ENCODE measurements at places on chromosomes 3 and 15.

- no peak for DNase-seq
These were observed 184.6 kb upstream of the TRIM42 start for GRCh38 chr3:140493271-140493670.

DNA sequence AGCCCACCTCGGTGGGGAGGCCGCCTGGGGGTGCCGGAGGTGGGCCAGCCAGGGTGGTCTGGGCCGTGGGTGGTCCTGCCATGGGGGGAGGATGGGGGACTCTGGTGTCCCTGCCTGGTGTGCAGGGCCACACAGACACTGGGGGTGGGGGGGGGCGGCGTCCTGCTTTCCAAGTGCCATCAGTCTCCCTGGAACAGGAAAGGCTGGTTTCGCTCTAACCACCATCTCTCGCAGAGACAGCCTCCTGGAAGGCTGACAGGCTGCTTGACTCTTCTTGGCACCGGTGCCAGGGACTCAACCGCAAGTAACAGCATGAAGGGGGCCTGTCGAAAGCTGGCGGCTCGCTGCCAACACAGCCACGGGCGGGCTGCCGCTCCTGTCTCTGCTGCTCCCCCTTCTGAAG lies 40.3 kb downstream of the RGMA start:
- no peak for DNase-seq

DNA sequence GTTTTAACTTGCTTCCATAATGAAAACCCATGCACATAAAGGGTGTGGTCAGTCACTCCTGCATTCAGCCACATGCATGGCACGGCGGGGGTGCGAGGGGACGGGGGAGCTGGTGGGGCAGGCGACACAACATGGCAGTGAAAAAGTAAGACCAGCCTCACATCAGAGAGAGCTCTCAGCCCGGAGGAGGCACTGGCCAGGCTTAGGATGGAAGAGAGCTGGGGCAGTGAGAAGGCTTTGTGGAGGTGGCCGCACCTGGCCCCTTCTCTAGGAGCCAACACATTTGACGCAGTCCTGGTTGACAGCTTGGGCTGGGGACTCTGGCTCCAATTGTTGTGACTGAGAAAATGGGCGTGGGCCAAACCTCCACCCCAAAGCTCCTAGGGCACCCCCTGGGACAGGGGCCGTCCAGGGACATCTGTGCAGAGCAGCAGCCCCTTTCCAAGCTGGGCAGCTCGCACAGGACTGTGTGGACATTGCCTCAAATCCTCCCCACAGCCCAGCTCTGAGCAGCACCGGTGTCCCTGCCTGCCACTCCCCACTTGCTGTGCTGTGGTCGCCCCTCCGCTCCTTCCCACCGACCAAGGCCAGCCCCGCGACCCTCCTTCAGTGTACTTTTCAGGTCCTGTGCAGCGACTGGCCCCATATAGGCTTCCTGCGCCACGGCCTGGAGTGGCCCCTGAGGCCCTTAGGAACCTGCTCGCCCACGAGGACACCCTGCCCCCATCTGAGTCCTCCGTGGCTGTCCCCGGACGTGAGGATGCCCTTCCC lies 126.0 kb upstream of the IQSEC1 start:
- DNase-seq = no peak

- no peak for DNase-seq
These were observed 122.5 kb downstream of the ADAM10 start for GRCh38 chr15:58627046-58627445.
